MV-4-11 (cell line): ENCODE measurements at places on chromosomes 2 and 18.

DNA sequence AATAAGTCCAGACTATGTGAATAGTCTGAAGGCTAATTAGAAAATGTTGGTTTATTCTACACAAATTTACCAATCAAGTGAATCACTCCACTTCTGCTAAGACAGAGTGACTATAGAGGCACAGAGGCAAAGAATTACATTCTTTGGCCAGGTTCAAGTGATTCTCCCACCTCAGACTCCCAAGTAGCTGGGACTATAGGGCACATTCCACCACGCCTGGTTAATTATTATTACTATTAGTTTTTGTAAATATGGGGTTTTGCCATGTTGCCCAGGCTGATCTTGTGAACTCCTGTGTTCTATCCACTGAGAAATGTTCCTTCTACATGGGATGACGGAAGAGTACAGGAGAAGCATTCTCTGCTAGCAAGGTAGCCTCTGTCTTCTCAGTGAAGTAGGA, 37.6 kb upstream of the PSME4 start:
- DNase-seq, result no peak

- DNase-seq, result no peak
Observed at GRCh38 chr2:42360493-42360889, 526 bp downstream of the COX7A2L start.

DNA sequence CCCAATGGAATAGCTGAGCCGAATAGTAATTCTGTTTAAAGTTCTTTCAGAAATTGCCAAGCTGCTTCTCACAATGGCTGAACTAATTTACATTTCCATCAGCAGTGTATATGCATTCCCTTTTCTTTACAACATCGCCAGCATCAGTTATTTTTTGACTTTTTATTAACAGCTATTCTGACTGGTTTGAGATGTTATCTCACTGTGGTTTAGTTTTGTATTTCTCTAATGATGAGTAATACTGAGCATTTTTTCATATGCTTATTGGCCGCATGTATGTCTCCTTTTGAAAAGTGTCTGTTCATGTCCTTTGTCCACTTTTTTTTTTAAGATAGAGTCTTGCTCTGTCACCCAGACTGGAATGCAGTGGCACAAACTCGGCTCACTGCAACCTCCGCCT, 100.7 kb downstream of the C2orf74 start:
- no peak for DNase-seq

- no peak for DNase-seq
Observed at GRCh38 chr2:45802499-45803138, 151.1 kb downstream of the PRKCE start.

DNA sequence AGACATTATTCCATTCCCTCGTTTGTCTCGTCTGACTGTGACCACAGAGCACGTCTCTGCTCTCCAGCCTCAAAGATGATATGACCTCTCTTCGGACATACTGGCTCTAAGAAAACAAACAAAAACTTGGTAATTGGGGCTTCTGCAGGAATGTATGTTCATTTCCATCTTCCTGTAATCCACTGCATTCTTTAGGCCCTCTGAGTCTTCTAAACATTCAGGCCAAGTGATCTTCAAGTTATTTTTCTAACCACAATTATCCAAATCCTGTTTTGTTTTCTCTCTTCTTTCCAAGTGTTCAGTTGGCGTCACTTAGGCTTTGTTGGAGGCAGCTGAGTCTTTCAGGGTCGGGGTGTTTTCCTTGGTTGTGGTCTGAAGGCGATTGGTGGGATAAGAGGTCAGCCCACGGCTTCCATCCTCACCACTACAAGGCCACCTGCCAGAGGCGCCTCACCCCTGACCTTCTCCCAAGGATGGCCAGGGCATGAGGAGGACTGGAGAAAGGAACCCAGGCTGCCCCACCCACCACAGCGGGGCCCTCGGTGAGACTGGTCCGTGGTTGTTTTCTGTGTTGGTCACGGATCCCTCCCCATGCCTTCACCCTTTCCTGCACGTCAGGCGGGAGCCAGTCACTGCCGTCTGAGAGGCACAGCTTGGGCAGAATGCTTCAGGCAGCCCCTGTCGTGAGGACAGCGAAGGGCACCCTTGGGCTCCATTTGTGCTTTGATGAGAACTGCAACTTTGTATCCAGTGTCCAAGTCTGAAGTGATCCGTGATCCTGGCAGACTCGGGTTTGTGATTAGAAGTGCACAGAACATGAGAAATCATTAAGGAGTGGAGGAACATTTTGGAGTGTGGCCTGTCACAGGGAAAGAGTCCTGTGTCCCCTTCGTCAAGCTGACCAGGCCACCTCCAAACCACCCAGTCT, 88.6 kb upstream of the FHL2 start:
- DNase-seq, result no peak

GRCh38 chr2:178069551-178069950, 3.0 kb downstream of the PDE11A start:
- DNase-seq, result no peak

GRCh38 chr2:31136732-31137131, 1.5 kb downstream of the GALNT14 start:
- DNase-seq, result no peak

DNA sequence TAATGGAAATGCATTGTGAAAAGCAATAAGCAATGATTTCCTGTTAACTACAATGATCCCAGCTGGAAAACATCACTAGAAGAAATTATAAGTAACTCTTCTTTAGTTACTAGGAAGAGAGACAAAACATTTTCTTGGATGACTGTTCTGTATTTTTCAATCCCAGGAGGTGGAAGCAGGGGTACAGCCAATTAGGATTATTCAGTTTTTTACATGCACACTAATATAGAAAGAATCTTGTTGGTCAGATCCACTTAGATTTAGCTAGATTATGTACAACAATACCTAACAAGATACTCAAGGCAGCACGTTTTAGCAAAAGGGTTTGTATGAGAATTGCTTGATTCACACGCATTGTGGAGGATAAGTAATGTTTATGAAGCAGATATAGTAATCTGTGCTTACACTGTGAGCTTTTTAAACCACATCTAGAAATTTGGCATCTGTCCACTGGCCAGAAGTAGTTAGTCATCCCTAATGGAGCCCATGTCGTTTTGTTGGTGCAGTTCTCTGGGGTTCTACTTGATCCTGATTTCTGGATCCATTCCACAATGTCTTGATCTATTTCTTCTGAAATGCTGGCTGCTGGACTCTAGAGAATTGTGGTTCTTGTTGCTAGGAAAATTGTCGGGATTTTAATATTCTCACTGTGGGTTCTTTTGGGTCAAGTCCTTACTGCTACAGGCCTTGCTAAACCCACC, 199.7 kb downstream of the ADCYAP1 start:
- no peak for DNase-seq

GRCh38 chr2:219766658-219767057, 139.2 kb downstream of the SLC4A3 start:
- peak; percentile 55 for DNase-seq

- DNase-seq, result peak; percentile 24
Observed at GRCh38 chr2:168192839-168193616, 54.4 kb downstream of the STK39 start.

DNA sequence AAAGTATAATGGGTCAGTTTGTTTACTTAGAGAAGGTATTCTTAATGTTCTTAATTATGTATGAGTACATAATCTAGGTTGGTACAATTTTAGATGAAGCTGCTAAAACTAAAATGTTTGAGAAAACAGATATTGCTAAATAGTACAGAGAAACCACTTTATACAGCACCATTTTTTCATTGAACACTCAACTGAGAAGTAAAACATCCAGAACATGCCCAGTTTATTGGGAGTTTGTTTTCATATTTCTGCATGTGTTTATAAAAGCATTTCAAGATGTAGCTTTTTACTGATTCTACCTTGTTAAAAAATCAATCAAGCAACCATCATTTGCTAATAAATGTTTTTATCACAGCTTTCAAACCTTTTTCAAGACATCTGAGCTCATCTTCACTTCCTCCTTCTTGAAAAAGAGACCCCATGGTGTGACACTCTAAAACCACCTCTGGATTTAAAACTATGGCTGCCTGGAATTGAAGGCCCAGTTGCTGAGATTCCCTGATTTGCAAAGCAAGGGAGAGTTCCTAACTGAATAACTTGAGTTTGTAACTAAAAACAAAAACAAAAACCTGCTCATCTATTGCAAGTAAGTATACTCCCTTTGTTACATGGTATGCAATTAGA, 585.9 kb downstream of the ZEB2 start:
- DNase-seq, result no peak

DNA sequence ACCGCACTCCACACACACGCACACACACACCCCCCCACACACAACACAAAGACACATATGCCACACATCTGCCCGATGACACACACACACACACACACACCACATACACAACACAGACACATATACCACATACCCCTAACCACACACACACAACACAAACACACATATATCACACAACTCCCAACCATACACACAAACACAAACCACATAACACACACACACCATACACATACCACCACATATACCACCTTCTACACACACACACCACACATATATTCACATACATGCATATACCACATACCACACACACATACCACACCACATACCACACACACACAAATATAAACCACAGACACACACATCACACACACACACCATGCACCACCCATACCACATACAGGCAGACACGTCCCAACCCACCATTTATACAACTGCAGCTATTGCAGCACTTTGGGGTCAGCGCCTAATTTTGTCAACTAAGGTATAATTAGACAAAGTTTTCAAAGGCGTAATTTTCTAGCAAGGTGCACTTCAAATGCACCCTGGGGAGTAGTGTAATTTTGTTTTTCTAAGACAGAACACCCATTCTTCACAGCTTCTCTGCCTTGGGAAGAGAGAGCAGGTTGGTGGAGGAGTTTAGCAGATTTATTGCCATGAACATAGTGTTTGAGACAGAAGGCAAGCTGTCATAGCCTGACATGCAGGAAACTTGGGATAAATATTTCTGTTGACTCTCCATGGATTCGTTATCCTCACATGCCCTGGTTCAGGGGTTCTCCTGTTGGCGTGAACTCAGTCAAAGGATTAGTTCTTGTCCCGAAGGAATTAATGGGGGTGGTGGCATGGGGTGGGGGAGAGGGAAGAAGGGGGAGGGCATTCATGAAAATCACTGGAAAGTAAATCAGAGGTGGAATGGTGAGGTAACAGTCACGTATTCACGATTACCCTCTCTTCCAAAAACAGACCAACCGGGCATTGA, 416.1 kb downstream of the LPIN1 start:
- no peak for DNase-seq

- no peak for DNase-seq
Observed at GRCh38 chr2:231425811-231426703, 30.5 kb downstream of the B3GNT7 start.

DNA sequence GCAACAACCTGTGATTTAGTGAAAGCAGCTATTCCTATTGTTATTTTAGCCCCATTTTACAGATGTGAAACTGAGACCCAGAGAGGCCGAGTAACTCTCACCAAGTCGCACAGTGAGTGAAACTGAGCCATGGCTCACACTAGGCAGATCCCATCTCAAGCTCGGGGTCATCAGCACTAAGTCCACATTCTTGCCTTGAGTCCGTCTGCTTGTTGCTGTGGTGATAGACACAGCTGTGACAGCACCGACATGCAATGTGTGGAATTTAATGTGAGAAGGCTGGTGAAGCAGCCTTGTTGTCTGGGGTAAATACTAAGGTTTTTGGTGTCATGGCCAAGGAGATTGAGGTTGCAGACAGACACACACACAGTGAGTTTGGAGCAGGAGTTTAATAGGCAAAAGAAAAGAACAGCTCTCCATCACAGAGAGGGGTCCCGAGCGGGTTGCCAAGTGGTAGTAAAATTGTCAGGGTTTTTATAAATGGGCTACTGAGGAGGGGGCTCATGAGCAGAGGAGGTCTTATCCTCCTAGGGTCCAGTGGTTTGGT, 40.2 kb upstream of the GMCL1 start:
- no peak for DNase-seq

GRCh38 chr2:200765995-200766660, 45.6 kb upstream of the BZW1 start:
- DNase-seq, result no peak

- no peak for DNase-seq
Observed at GRCh38 chr2:100408104-100408503, 9.4 kb downstream of the CHST10 start.

GRCh38 chr2:9201185-9201891, 5.3 kb upstream of the ASAP2 start:
- DNase-seq, result no peak

- no peak for DNase-seq
Observed at GRCh38 chr2:161910200-161910599, 163.8 kb downstream of the DPP4 start.

DNA sequence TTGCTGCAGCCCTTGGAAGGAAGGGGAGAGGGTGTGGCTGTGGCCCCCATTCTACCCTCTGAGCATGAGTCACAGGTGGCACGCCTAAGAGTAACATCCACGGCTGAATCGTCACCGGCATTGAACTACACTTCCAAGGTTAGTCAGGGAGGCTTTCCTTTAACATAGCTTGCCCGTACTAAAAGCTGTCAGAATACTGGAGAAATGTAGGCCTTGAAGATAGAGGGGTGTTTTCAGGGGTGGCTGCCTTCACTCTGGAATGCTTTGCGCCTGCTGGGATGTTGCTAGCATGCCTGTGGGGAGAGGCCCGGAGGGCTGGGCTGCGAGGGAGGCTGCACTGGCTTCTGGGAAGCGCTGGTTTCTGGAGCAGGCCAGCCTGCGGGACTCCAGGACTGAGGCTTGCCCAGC, 333.7 kb downstream of the AGAP1 start:
- DNase-seq, result no peak

GRCh38 chr2:85266146-85267041, 61.4 kb downstream of the TGOLN2 start:
- DNase-seq, result peak; percentile 19

DNA sequence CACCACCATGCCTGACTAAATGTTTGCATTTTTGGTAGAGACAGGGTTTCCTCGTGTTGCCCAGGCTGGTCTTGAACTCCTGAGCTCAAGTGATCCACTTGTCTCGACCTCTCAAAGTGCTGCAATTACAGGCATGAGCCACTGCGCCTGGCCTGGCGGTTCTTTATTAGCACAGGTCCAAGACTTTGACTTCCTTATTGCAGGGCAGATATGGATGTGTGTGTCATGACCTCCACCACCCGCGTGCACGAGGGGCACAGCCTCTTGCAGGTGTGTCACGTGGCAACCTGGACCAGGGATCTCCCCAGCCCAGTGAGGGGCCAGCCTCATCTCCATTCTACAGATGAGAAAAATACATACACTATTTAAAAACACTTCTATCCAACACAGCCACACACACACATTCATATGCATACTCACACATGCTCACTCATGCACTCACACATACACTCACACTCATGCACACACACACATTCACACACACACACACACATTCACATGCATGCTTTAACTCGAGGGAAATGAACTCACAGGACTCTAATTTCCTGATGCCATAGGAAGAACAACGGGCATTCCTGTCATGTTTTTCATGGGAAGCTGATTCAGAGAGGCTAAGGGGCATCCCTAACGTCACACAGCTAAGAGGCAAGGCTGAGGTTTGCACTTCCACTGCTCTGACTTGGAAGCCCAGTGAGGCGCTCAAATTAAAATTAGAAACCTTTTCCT, 38.8 kb downstream of the RRM2 start:
- DNase-seq, result no peak

- DNase-seq, result no peak
Observed at GRCh38 chr18:9958861-9959399, 45.1 kb downstream of the VAPA start.
